ENCODE measurements at places on chromosomes 3 and 15.
A peak's percentile ranks its signal among the peaks of the same experiment; 100 is the strongest.

- no peak for DNase-seq
Measured at GRCh38 chr15:74158855-74159650, 14.5 kb upstream of the ISLR start.

DNA sequence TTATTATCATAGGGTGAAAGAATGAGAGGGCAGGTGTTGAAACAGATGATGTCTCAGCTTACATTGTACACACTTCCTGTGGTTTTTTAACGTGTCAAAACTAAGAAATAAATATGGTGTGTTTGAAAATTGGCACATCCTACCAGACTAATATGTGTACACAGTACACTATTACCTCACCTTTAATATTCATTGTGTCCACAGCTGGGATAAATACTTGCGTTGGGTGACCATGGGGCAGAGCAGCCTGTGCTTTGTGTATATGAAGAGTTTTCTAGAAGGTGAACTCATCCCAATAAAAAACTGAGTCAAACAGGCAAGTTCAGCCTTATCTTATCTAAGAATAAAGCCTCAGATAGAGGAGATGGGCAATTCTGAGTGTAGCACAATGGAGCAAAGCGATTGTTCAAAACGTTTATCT lies 17.3 kb downstream of the SUCNR1 start:
- DNase-seq: no peak

DNA sequence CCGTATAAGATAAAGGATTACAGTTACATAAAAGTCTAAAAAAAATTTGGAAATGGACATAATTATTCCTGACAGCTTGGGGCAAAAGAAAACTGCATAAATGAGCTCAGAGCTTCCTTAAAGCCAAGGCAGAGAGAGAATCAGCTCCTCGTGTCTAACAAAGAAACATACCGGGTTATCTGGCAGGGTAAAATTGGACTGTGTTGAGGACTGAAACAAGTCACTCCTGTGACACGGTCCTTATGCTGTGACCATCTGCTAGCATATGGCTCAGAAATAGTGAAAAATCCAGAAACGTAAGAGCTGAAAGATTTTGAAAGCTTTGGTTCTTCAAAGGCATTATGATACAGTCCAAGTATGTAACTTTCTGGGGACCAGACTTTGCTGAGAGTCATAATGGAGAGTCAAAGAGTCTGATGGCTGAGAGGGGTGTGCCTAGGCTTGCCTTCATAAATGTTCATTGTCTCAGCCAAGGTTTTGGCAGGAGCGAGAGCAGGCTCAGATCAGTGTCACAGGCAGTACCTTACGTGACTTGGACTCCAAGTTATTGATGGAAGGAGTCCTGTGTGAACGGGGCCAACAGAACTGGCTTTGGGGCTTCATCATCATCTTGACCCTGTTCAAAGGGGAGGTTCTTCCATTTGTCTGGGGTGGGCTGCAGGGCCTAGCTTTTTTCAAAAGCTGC lies 12.5 kb downstream of the MAP6D1 start:
- DNase-seq: no peak

DNA sequence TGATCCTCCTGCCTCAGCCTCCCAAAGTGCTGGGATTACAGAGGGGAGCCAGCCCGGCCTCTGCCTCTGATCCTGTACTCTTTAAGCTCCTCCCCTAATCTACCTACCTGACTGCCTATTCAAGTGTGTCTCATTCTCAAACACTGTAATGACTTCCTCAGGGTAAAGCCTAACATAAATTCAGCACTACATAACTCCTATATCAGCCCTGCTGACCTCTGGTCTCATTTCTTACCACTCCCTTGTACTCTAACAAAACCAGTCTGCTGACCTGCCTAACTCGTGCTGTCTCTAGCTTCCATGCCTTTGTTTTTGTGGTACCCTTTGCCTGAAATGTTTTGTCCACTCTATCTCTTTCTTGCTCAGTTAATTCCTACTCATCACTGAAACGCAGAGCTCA lies 172.1 kb upstream of the IL12A start:
- no peak for DNase-seq

DNA sequence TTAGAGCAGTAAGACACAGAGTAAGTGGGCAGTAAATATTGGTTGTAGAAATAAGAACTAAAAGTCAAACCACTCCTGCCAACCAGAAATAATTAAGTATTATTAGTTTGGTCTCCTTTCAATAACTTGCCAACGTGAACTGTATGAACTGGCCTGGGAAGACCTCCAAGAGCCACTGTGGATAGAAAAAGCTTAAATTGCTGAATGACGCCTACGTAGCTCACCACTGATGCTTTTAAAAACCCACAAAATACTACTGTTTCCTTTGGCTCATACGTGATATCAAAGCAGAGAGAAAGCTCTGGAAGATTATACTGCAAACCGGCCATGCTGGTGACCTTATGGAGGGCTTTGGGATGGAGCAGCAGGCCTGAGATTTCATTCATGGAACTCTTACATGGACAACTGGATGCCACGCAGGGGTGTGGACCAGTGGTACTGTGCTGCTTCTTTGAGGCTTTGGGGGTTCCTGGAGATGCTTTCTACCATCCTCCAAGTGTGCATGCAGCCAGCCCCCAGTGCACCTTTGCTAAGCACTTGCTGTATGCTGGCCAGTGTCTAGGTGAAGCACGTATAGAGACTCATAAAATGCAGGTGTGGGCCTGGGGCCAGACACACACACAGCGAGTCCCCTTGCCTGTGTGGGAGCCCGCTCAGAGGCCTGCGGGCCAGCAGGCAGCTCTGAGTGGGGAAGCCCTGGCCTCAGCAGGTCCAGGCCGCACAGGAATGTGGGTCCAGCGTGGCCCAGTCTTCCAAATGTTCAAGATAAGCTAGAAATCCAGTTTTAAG lies 66.8 kb downstream of the ABTB1 start:
- DNase-seq: no peak

GRCh38 chr15:90413411-90414379 lies 25.7 kb downstream of the IQGAP1 start:
- DNase-seq: no peak

- DNase-seq: no peak
Measured at GRCh38 chr15:87347806-87348515, 908.6 kb downstream of the NTRK3 start.

GRCh38 chr3:42772670-42773408 lies at the start of gene CCDC13:
Gene CCDC13 (minus strand): TSS chr3:42773253. CDS start chr3:42758345, 14,908 bp downstream.
- DNase-seq: peak; percentile 86
